NCI-H510A treated with DMSO at 0.1 percent for 48 hours (cell line): ENCODE measurements at places on chromosomes 2 and 18.

DNA sequence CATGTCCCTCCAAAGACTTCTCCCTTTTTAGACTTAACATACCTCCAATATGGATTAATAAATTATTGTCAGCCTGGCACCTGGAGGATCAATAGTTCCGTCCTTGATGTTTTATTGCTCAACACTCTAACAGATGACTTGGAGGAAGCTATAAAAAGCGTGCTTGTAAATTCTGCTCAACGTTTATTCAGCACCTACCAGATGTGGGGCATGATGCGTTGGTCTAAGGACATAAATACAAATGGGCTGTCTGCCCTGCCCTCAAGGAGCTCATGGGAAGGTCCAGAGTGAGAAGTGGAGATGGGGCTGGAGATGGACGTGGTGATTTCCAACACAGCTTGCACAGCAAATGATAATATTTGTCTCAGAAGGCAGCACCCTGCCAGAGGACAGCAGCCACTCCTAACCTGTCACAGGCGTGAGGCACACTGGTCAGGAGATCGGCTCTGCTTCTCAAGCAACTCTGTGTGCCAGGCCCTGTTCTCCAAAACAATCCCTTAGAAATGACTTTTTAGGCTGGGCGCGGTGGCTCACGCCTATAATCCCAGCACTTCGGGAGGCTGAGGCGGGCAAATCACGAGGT is 25.5 kb upstream of the ZCCHC2 start:
- DNase-seq: no peak

DNA sequence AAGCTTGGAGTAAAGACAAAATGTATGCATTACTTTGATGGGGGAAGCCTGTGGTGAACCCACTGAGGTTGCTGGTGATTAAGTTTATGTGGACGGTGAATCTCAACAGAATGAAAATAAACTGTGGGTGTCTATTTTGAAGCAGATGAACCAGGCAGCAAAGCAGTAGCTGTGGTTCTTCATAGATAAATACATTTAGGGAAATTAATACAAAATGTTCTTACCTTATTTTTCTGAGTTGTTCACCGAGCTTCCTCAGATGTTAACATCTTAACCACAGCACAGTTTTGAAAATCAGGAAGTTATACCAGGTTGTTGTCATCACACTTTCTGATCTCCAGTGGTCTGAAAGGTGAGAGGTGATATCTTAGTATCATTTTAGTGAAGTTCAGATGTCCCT is 53.9 kb downstream of the NCK2 start:
- no peak for DNase-seq

DNA sequence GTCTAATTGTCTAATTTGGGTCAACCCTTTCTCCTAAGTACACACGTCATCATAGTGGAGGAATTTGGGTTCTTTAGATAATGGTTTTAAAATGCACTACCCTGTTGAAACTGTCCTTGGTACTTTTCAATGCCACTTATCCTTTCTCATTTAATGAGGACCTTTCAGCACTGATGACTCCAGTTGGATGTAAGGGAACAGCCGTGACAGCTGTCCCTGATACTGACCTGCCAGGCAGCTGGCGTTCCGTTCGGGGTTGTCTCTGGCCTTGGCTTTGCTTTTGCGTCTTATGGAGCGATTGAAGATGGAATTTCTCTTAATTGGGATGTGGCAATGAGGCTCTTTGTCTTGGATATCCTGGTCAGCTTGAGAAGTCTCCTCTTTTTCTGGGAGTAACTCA is 38.7 kb downstream of the NGEF start:
- no peak for DNase-seq

DNA sequence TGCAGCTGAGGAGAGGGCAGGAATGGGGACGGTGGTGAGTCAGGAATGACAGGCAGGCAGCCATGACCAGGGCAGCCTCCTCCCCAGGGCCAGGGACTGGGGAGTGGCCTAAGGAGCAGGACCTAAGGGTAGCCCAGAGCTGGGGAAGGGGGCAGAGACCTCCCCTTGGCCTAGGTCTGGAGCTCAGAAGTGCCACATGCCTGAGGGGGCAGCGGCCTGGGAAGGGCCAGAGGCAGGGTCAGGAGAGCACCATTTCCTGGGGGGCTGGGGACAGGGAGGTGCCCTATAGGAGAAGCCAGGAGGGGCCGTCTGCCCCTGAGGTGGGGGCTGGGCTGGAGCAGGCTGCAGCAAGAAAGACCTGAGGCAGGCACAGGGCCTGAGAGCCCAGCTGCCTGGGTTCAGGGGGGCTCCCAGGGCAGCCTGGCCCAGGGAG is 20.9 kb downstream of the CFLAR start:
- no peak for DNase-seq

DNA sequence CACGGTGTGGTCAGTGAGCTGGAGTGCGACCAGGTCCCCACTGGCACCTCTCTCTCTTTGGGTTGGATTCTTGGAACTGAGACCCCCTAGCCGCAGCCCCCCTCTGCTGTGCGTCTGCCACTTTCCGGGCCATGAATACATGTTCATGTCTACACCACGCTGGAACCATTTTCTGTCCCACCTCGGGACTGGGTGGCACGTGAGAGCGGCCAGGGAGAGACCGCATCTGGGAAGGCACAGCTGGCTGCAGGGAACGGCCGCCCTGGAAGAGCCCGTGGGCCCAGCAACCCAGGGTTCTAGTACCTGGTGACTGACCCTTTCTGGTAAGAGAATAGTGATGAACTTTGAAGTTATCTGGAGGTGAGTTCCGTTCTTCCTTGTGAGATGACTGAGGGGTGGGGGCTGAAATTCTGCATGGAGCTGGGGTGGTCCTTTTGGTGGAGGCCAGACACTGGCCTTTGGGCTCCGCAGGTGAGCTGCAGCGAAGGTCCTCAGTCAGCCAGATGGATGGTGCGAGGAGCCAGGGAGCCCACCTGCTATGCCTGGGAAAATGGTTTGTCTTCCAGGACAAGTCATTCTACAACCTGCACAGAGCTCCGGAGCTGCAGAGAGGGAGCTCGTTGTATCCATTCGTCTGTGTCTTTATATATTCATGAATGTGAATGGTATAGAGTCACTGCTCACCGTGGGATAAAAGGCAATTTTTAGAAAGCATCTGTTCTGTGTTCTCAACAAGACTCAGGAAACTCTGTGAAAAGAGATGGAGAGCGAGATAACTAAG is 223.5 kb downstream of the NDUFA10 start:
- DNase-seq: no peak

- no peak for DNase-seq
Measured at GRCh38 chr18:26549263-26550094, 1.1 kb upstream of the KCTD1 start.

DNA sequence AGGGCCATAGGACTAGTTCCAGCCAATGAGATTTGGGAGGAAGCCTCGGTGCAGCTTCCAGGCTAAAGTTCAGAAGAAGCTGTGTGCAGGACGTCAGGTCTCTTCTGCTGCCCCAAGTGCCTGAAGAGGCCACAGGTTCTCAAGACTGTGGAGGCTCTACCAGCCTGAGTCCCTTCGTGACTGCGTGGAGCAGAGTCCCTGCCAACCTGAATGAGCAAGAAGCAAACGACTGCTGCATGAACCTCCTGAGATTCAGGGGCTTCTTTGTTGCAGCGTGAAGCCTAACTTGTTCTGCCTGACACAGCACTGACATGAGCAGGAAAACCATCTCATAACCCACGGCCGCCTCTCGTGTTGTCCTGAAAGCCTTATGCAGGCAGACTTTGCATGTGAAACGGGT is 39.7 kb downstream of the TWIST2 start:
- DNase-seq: no peak

DNA sequence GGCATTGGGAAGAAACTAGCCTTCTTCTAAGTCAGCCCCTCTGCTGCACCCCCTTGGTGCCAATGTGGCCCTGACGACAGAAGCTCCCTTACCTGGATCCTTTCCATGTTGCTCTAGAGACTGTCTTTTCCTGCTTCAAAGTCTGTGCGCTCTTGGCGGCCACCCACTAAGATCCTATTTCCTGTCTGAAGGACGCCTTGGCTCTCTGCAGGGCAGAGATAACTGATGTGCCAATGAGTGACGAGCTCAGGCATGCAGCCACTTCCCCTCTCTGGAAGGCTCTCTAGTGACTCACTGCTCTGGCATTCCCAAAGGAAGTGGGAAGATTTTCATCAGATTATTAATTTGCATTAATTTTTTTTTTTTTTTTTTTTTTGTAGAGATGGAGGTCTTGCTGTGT is 273.5 kb downstream of the CDH20 start:
- DNase-seq: no peak

DNA sequence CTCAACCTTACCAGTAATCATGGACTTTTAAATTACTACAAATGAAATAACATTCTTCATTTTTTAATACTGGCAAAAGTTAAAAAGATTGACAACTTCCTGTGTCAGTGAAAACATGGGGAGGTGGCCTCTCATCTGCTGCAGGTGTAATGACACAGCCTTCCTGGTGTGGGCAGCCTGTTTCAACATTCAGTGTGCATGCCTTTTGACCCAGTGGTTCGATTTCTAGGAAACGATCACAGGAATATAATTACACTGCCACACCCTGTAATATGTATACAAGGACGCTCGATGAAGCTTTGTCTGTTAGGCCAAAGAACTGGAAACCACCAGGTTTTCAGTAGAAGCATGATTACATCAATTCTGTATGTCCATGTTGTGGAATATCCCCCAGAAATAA is 68.7 kb downstream of the MTHFD2 start:
- DNase-seq: peak; percentile 58

DNA sequence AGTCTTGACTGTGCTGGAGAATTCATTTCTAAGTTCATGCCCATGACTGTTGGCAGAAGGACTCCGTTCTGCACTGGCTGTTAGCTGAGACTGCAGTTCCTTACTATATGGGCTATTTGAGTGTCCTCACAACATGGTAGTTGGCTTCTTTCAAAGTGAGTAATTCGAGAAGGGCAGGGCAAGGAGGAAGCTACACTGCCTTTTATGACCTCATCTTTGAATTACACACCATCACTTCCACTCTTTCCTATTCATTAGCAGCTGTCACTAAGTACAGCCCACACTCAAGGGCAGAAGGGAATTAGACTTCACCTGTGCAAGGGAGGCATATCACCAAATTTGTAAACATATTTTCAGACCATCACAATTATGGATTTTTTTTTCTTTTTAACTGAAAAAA is 55.9 kb upstream of the EPAS1 start:
- DNase-seq: peak; percentile 94

- peak; percentile 35 for DNase-seq
Measured at GRCh38 chr2:211860224-211860623, 678.4 kb downstream of the ERBB4 start.

DNA sequence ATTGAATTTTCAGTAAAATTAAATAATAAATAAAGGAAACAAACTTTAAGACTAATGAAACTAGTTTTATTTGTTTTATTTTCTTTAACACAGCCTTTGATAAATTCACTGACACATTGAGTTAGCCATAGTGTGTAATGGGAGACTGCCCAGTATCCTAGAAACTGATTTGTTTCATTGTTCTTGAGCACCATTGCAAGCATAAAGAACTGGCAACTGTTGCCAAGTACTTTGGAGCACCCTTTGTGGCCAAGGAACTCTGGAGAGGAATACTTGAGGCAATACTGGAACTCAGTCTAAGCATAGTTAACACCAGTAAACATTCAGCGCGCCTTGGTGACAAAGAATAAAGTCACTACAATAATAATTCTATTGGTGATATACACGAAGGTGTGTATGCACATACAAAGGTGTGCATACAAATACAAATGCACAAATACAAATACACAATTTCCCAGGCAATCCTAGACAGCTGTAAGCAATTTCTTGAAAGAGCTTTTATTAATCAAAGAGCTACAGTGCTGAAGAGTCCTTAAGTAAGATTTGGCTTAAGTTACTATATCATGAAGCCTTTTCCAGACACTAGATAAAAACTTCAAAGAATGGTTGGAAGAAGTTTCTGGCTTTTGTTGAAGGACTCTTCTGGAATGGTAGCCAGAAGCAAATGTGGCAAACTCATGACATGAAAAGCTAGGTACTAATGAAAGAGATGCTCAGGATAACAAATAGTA is 1371.2 kb downstream of the LRP1B start:
- no peak for DNase-seq

DNA sequence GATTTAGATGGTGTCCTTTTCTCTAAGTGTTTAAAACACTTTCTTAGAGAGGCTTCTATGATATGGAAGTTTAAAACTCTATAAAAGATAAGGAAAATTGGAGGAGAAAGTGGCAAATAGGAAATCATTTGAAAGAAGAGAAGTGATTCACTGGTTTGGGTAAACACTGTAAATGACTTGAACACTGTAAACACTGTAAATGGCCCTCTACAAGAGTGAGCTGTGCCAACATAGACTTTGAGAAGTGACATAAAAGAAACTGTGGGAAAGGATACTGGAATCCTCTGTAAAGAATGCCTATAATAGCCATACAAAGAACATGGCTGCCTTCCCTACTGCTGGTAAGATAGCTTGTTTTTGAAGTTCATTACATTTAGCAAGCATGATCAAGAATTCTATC is 210.9 kb upstream of the SIX3 start:
- no peak for DNase-seq

DNA sequence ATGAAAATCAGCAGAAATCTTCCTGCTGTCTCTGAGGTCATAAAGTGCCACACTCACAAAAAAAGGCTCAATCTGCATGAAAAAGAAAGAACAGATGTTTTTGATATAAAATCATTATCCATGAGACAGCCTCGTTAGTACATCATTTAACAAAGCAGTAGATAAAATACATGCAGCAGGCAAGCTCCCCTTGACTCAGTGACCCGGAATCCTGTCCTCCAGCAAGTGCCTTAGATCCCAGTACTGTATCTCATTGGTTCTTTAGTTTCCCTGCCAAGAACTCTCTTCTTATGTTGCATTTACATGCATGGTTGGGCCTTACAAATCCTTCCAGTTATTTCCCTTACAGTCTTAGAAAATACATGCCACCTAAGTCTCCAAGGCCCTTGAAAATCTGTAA is 148.9 kb upstream of the CCDC195 start:
- no peak for DNase-seq

GRCh38 chr18:23077493-23078256 is 57.6 kb upstream of the CABLES1 start:
- no peak for DNase-seq

- no peak for DNase-seq
Measured at GRCh38 chr2:106800976-106801655, 84.9 kb downstream of the ST6GAL2 start.

GRCh38 chr2:60482222-60482621 is 71.2 kb downstream of the BCL11A start:
- no peak for DNase-seq

- DNase-seq: no peak
Measured at GRCh38 chr18:10365901-10366300, 88.5 kb upstream of the APCDD1 start.

- DNase-seq: no peak
Measured at GRCh38 chr2:235623111-235623510, 129.3 kb downstream of the AGAP1 start.

DNA sequence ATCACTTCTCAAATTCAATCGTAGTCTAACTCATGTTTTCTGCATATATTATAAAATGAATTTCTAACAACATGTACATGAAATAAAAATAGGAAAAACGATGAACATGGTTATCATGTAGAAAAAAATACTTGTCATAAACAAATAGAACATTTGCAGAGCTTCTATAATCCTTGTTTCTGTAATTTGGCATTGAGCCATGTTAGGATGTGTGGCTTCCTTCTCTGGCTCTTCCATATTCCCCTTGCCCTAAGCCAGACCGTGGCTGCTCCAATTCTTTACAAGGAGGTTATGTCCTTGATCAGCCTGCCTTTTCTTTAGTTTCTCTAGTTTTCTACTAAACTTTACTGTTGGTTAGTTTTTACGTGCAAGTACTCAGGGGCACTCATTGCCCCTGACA is 155.3 kb downstream of the COL6A3 start:
- DNase-seq: no peak

- no peak for DNase-seq
Measured at GRCh38 chr2:100862081-100862480, 42.1 kb downstream of the NPAS2 start.

- no peak for DNase-seq
Measured at GRCh38 chr2:191479680-191480023, 198.3 kb upstream of the NABP1 start.
